ENCODE measurements at places on chromosomes 1 and 21. TPM values are rescaled to one million over a fixed set of nuclear protein-coding genes. Genes with fewer than 3 reads are reported as not detected.

- DNase-seq = no peak
These were observed 42.6 kb upstream of the CTPS1 start for GRCh38 chr1:40936931-40937339.

- DNase-seq = no peak
These were observed 137.7 kb downstream of the RUNX1 start for GRCh38 chr21:34911360-34911759.

GRCh38 chr21:26093122-26093521, 77.4 kb downstream of the APP start:
- no peak for DNase-seq

IRF2BP2 gene
- total RNA-seq = 66.8 TPM

GRCh38 chr1:94550800-94551241, 9.3 kb upstream of the F3 start:
- DNase-seq = no peak

GRCh38 chr21:35478161-35479064, 429.3 kb upstream of the RUNX1 start:
- DNase-seq = no peak

GRCh38 chr1:235289859-235290739, 37.9 kb downstream of the ARID4B start:
- DNase-seq = no peak

DNA sequence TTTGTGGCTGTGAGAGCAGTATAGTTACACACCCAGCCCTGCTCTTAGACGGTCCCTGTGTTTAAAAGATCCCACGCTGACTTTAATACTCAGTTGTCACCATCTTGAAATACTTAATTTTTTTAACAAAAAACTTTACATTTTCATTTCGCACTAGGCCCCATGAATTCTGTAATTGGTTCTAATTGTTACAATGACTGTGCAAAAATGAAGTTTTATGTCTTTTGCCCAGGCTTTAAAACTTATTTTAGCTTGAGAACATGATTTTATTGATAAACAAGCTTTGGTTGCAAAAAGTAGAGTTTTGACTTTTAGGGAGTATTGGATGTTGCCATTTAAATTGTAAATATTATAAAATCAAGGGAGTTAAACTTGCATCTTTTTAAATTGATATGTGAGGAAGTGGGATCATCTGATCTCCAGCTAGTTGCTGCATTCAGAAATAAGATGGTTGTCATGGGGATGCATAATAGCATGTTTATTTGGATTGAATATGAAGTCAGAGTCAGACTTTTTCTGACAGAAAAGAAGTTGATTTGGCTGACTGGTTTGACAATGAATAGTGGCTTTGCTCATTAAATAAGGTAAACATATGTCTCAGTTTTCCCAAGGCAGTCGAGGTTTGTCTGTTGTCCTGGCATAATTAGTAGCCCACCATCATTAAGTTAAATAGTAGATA, 23.0 kb upstream of the CRP start:
- DNase-seq = no peak

DNA sequence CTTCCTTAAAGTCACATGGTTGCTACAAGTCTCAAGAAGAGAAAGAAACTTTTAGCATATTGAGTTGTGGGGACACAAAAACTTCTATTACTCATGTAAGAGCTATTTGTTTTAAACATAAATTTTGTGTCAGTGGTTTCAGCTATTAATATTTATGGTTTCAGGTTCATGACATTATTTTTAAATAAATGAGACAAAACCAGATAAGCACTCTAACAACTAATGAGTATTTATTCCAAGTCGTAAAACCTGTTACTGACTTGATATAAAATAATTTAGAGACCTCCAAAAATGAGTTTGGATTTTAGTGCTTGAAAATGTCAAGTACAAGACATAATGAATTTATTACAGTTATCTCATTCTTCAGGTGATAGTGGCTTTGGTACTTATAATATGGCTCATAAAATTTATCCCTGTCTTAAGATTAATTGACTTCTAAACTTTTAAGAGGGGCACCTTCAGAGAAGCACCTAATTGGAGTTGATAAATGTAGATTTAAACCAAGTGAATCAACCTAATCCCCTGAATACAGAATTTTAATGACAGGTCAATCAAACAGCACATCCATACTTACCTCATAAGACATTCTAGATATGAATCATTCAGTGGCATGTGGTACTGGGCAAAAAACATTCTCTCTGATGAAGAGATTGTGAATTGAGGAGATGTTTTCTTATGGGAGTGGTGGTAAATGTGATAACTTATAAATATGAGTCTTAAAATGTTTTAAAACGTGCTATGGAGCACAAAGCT, 167.7 kb upstream of the PTGFR start:
- DNase-seq = no peak

DNA sequence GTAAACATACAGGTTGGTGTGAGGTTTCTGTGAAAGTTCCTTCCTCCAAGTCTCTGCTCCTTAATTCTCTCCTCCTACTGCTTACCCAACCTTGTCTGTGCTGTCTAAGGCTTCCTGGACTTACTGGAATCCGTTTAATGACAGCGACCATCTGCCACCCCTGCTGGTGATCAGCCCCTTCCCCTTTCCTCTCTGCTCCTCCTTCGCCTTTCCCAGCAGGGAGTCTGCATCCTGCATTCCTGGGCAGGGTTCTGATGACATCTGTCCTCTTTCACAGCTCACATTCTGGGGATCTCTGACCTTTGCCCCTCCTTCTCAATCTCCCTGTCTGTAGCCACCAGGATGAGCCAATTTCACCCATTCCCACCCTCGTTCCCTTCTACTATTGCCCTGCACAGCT, 66.5 kb downstream of the KIRREL1 start:
- DNase-seq = no peak

TRIM46 gene
- 0.53 TPM for total RNA-seq

- no peak for DNase-seq
These were observed 50.3 kb downstream of the HIVEP3 start for GRCh38 chr1:41868241-41868998.

RPE65 gene
- total RNA-seq = not detected

DNA sequence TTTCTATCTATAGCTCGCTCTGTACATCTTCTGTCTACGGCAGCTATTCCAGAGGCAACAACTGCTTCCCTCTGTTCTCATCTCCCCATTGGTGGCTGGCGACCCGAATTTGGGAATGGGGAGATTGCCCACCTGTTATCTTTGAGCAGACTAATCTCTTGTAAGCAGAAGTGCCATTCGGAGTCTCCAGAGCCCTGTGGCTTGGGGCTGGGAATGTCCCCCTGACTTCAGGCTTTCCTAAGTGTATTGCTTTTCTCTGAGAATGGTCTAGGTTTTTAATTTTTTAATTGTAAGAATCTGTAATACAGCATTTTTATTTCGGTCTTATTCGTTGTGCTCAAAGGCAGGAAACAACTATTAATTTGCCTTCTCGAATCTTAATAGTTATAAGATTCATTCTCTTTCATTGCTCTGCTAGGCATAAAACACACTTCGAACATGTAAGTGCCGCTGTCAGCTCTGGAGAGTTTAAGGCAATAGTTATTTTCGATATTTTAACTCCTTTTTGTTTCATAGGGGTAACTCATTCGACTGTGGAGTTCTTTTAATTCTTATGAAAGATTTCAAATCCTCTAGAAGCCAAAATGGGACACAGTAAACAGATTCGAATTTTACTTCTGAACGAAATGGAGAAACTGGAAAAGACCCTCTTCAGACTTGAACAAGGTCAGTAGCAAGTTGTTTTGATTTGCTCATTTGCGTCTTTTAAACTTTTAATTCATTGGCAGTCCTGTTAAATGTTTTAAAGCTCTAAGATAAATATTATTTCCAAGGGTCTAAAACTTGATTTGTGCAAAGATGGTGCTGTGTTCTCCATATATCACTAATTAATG, 514 bp downstream of the AGL start:
- DNase-seq = no peak

- DNase-seq = no peak
These were observed 398 bp upstream of the SLC30A10 start for GRCh38 chr1:219928791-219929118.

DNA sequence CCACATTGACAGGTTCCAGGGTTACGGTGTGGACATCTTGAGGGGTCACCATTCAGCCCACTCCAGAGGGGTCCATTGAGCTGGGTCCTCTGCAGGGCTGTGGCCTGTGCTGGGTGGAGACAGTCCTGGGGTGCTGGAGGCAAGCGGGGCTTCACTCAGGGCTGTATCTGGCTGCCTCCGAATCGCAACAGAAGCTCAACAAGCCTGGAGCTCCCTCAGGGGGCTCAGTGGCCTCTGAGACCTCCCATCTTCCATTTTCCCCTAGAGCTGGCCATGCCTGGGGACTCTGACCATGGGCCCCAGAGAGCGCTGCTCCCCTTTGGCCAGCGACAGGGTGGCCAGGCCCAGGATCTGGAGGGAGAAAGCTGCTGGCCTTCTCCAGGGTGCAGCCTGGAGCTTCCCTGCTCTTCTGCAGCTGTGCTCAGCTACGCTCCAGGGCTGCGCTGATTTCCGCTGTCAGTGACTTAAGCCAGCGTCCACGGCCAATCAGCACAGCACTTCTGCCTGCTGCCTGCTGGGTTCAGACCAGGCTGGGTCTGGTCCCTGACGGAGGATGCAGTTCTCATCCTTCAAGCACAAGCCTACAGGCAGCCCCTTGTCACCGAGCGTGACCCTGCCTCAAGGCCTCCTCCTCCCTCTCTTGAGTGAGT, 45.0 kb upstream of the ADARB1 start:
- DNase-seq = no peak

GRCh38 chr1:226351709-226352108, 42.7 kb upstream of the LIN9 start:
- DNase-seq = no peak

ZNF648 gene
- not detected for total RNA-seq

DNA sequence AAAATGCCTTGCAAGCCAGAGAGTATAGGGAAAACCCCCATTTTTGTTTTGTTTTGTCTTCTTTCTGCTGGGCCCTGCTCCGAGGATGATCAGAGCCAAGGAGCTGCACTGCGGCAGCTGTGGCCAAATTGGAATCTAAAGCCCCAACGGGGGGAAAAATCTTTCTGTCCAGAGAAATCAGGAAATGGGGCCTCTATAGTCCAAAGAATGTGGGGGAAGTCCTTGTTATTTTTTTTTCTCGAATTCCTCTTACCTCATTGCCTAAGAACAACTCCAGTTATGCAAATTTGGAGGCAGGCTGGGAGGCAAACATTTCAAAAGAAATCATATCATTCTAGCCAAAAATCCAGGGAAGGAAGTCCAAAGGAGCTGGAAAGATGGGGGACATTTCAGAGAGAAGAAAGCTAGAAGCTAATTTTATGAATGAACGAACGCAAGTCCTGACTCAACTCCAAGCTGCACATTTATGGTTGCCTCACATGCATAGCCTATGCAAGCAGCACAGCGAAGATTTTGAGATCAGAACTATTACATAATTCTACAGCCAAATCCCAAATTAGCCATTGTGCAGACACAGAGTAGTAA, 263.2 kb downstream of the KCTD3 start:
- DNase-seq = no peak

DNA sequence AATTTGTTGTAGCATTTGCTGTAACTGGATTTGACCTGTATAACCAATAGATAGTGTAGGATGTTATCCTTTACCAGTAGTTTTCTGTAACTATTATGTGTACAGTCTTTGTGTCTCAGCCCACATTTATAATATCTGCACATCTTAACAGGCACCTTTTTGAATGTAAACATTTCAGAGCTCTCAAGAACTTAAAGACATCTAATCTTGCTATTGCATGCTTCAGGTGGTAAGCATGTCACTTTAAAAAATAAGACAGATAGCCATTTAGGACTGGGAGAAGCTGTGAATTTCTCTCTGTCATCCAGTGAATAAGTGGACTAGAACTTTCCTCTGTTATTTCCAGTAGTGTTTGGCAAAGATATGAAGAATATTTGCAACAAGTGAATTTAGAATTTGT, 22.6 kb upstream of the GPR52 start:
- no peak for DNase-seq

GRCh38 chr1:23376890-23377811, 7.5 kb upstream of the ZNF436 start:
- DNase-seq = no peak

GRCh38 chr1:37250371-37250770, 216.1 kb upstream of the GRIK3 start:
- no peak for DNase-seq

DDX59 gene
- total RNA-seq = 13.9 TPM

PRRC2C gene
- total RNA-seq = 89.3 TPM

DNA sequence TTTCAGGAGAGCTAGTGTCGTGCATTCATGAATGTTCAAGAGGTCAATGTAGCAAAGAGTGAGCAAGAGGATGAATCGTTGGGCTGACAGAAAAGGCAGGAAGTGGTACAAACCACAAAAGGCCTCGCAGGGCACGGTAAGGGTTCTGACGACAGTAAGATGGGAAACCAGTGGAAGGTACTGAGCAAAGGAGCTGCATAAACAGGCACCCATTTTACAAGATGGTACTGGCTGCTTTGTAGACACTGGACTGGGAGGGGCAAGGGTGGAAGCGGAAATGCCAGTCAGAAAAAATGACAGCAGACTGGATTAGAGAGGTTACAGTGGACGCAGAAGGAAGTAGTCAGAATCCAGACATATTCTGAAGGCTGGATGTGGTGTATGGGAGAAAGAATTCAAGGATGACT, 123.5 kb downstream of the PTPN14 start:
- no peak for DNase-seq

CHD5 gene
- not detected for total RNA-seq

DNA sequence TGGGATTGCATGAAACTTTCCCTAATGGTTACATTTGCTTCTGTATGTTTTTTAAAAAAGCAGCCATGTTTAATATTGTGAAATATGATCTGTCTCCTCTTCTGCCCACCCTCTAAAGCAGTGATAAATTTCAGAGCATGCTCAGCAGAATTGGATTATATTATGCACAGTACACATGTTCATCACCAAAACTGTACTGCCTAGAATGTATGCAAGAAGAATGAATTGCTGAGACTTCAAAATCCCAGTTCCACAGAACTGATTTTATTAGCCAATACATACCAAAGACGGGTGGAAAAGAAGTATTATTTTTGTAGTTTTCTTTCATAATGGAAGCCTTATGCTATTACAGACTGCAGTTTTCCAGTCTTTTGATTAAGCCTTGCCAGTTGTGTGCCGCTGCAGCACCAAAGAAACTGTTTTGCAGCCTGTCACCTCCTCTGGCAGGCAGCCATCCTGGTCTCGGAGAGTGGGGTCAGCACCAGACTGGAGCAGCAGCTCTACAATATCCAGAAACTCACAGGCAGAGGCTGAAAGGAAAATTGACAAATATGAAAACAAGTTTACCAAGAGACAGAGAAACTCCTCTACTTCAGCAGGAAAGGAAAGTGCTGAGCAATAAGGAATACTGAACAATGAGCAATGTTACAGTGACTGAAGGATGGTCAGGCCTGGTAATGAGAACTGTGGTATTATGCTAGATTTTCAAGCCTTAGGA, 58.1 kb downstream of the LHX4 start:
- DNase-seq = no peak

C1orf226 gene
- 5.3 TPM for total RNA-seq

All from esophagus squamous epithelium (tissue), 5 donors.